Neural cell (in vitro differentiated cells): ENCODE measurements at places on chromosomes 7 and 10. TPM values are rescaled to one million over a fixed set of nuclear protein-coding genes. Genes with fewer than 3 reads are reported as not detected.

Gene CLEC2L
- 4.5 and 17.8 TPM in 2 replicates for polyA plus RNA-seq

Gene TWIST1
- not detected in 2 replicates for polyA plus RNA-seq

Gene VSTM4
- 0.52 and 0.66 TPM in 2 replicates for polyA plus RNA-seq

Gene AGAP3
- polyA plus RNA-seq: 92.9 and 117 TPM in 2 replicates

Gene LAMB1
- polyA plus RNA-seq: 2.5 and 7.6 TPM in 2 replicates

Gene GRK5
- 26.1 and 34.9 TPM in 2 replicates for polyA plus RNA-seq

Gene HOXA9
- not detected in 2 replicates for polyA plus RNA-seq

Gene CDCA7L
- polyA plus RNA-seq: 3.4 and 3.9 TPM in 2 replicates

Gene EXOC4
- 36.5 and 42.1 TPM in 2 replicates for polyA plus RNA-seq

Gene GPC2
- 506 and 594 TPM in 2 replicates for polyA plus RNA-seq

Gene AOAH
- polyA plus RNA-seq: 0.76 and 4.3 TPM in 2 replicates

Gene MOGAT3
- not detected in 2 replicates for polyA plus RNA-seq

Gene FRAT1
- 10.8 and 12.1 TPM in 2 replicates for polyA plus RNA-seq

Gene EPHB6
- 14.8 and 25.3 TPM in 2 replicates for polyA plus RNA-seq
